Neural crest cell (in vitro differentiated cells): ENCODE measurements at places on chromosomes 2 and 18. TPM values are rescaled to one million over a fixed set of nuclear protein-coding genes. Genes with fewer than 3 reads are reported as not detected.

DNA sequence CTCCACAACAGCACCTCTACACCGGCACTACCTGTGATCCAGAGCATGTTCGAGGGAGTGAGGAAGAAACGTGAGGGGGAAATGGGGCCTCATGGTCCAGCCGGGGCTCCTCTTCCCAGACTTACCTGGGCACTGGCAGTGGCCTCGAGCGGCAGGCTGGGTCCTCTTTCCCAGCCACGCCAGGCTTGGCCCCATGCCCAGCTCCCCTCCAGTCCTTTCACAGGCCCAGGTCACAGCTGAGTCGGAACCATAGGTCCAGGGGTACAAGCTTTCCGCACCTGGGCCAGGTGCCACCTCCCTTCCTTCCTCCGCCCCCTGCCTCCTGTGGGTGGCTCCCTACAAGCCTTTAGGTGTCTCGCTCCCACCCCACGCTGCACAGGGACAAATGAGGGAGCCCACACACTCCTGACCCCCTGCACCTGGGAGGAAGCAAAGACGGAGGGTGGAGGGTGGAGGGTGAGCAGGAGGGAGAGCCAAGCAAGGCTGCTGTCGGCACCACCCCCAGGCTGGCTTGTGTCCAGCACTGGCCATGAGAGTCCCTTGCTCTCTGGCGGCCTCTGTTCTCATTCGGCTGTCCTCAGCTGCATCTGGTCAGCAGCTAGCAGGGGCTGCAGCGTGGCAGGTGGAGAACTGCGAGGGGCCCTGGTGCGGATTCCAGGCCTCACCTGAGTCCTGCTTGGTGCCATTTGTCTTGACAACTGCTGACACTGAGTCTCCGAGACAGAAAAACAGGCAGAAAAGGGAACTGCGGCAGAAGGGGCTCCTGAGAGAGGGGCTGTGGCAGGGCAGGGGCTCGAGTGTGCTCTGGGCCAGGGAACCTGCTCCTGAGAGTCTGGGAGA, 26.8 kb downstream of the ADRA2B start:
- DNase-seq = no peak

GRCh38 chr2:10834068-10834655, 21.6 kb upstream of the PDIA6 start:
- DNase-seq = no peak

DNA sequence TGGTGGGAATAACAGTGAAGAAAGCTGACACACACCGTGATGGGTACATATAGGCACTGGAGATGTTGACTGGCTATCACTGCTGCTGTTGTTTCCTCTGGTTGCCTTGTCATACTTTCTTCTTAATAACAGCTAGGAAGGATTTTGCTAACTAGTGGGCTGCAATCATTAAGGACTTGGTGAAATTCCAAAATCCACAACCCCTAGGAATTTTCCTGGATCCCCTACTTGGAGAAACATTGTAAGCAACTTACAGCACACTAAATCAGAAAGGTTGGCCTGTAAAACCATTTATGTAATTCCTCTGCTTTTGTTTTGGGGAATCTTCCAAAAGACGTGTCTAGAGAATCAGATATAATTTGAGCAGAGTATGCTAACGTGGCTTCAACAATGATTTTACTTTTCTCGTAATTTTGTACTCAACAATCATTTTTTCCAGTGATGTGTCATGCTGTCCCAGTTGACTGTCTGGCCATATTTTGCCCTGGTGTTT, 8.0 kb upstream of the COL3A1 start:
- no peak for DNase-seq

- DNase-seq = no peak
Measured at GRCh38 chr2:55875434-55876135, 48.0 kb downstream of the EFEMP1 start.

SP9 gene
- 1.9 TPM in 2 replicates for total RNA-seq

SNORC gene
- 2.8 and 3.0 TPM in 2 replicates for total RNA-seq

FRZB gene
- total RNA-seq = 32.9 and 33.4 TPM in 2 replicates

ADNP2 gene
- 42.6 and 44.0 TPM in 2 replicates for total RNA-seq

DNA sequence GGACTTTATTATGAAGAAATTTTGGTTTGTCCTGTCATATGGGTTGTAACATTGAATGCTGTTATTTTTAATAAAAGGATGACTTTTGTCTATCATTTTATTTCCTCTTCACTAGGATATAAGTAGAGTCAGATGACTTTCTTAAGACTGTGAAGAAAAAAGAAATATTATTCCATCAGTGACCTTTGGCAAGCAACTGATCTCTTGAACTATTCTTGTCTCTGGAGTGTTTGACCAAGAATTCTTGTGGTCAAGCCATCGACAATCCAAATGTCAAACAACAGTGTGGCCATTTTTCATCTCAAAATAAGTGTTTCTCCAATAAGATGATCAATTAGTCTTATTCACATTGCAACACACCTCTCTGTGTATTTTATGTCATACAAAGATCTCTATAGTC, 24.9 kb downstream of the HOXD1 start:
- DNase-seq = no peak

RNF144A gene
- total RNA-seq = 49.6 and 49.9 TPM in 2 replicates

DNA sequence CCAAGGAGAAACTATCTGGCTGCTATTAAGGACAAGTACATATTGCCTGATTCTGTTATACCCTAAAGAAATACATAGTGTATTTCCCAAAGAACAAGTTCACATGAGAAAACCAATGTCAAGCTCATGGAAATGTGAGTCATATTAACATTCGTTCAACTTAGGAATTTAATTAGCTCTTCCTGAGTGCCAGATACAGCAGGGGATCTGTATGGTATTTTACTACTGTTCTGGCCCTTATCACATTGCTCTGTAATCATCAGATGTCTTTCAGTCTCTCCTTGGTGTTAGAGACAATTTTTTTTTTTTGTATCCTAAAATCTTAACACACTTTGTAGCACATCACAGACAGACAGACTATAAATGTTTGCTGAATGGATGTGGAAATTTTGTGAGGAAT, 395.0 kb upstream of the CRIM1 start:
- no peak for DNase-seq

SERPINB5 gene
- total RNA-seq = not detected in 2 replicates

FEV gene
- total RNA-seq = not detected in 2 replicates

GRCh38 chr18:26780520-26781325, 84.8 kb downstream of the AQP4 start:
- no peak for DNase-seq

ACTG2 gene
- 0.39 TPM in 1 of 2 replicates, not detected in the other for total RNA-seq

DNA sequence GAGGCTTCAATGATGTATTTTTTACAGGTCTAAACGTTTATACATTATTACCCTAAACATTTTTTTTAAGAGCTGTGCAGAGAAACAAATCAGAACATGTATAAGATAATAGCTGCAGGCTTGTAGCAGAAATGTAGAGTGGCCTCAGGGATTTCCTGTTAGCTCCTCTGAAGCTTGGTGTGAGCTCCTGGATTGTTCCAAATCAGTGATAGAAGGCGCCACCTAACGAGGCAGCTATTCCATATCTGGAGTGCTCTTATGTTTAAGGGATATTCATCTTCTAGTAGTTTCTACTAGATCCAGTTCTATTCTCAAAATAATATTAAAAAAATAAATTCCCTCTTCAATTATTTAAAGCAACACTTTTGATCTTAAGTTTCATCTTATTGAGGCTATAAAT, 93.1 kb downstream of the LRP1B start:
- DNase-seq = no peak

MC2R gene
- total RNA-seq = not detected in 2 replicates

GCG gene
- total RNA-seq = 0.27 TPM in 1 of 2 replicates, not detected in the other

GRCh38 chr18:35072616-35073015, 31.4 kb downstream of the MAPRE2 start:
- no peak for DNase-seq

GALNT3 gene
- 3.1 and 3.4 TPM in 2 replicates for total RNA-seq

DNA sequence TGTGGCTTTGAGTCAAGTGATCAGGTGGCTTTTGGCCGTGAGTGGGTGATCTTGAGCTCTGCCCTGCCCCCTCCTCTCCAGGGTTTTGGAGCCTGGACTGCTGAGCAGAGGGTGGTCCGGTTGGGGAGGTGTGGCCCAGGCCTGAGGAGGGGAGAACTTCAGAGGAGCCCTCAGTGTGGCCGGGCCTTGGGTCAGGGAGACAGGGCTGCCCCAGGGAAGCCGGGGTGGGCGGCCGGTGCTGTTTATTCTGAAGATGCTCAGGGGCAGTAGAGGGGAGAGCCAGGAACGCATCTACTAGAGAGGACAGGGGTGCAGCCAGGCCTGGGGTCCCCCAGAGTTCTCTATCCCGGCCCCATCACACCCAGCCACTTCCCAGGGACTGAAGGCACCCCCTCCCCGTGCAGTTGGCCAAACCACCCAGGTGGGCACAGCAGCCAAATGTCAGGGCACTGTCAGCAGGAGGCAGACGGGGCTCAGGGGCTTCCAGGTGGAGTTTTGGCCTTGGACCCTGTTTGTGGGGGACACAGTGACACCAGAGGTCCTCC, 963 bp downstream of the ERFE start:
- DNase-seq = no peak

IL1B gene
- not detected in 2 replicates for total RNA-seq

SALL3 gene
- 9.0 and 9.1 TPM in 2 replicates for total RNA-seq

- DNase-seq = no peak
Measured at GRCh38 chr2:47452761-47453160, 49.8 kb downstream of the MSH2 start.

DNA sequence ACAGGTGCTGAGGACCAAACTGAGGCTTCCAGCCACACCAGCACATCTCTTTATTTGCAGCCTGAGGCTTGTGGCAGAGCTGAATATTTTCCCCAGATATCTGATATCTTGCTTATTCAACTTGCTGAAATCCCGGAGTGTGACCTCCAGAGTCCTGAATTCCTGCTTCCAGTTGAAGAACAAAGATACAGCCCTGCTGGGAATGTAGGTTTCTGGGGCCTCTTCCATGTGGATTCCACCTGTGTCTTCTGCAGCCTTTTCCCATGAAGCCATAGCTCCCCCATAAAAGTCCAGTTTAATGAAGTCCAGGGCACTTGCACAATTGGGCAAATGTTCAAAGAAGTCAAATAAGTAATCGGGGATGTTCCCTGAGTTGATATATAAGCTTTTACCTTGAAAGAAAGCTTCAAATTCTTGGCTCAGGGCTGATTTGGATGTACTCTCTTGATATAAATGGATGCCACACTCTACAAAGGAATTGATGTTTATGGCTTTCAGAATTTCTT, 14.9 kb downstream of the NLRC4 start:
- DNase-seq = no peak

DNA sequence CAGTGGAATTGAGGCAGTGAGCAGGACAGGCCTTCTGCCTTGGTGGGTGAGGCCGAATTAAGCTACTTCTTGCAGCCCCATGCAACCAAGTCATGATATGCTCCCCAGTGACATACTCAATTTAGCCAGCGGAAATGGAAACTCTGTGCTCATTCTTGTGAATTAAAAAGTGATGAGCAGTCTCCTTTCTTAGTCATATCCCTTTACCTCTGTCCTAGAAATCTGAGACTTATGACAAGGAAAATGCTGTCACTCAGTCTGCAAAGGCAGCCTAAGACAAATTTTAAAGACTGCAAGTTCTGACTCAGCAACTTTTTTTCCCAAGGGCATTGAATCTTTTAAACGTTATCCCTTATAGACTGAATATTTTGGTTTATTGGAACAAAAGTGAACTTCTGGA, 218.2 kb downstream of the SH3BP4 start:
- no peak for DNase-seq

GRCh38 chr18:49160079-49160930, 209.5 kb upstream of the SMAD7 start:
- no peak for DNase-seq

GRCh38 chr2:235925250-235925919, 242.8 kb downstream of the GBX2 start:
- DNase-seq = no peak

UGT1A10 gene
- total RNA-seq = not detected in 2 replicates

CIB4 gene
- not detected in 2 replicates for total RNA-seq
